ENCODE measurements at places on chromosomes 12 and 14.

GRCh38 chr14:58199726-58200479 is at the start of gene ACTR10:
TSS of gene ACTR10 (plus strand) at chr14:58200149. CDS start at chr14:58200218, 69 bp downstream.
- peak; percentile 85 for DNase-seq

GRCh38 chr12:124923905-124924734 is 9.7 kb upstream of the UBC start:
- DNase-seq, result peak; percentile 70

- no peak for DNase-seq
These were observed 74.9 kb downstream of the ALG10 start for GRCh38 chr12:34097213-34097612.

- no peak for DNase-seq
These were observed 35.8 kb downstream of the MYF5 start for GRCh38 chr12:80752464-80752863.

DNA sequence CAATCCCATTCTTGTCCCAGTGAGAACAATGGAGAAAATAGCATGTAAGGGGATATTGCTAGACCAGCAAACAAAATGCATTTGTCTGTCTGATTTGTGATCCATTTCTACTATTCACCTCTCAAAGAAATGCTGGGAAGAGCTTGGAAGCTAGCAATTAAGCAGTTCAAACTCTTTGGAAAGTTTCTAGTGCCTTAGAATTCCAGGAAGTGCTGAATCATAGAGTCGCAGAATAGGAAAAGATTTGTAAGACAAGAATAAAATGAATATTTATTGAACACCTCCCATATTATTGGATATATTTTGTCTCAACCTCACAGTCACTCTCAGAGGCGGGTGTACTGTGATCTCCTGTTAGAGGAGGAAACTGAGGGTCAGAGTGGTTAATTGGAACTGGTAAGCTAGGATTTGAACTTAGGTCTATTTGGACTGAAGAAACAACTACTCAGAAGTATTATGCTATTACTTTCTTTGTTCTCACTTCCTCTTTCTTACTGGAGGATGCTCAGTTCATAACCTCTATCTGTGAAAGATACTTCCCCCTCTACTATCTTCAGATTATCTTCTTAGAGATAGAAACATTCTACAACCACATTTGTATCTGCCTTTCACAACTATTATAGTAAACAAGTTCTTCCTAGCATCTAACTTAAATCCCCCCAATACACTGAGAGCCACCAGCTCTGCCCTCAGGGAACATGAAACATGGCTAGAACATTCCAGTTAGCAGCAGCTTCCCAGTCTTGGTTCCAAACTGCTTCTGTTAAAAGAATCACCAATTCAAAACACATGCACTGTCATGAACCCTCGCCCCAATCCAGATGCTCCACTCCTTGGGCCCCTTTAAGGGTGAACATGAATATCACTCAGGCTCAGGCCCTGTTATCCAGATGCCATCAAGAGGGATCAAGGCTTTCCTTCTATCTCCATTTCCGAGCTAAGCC is 64.2 kb downstream of the DRAM1 start:
- no peak for DNase-seq

GRCh38 chr14:20652996-20653975 is 11.8 kb upstream of the OR6S1 start:
- peak; percentile 90 for DNase-seq

DNA sequence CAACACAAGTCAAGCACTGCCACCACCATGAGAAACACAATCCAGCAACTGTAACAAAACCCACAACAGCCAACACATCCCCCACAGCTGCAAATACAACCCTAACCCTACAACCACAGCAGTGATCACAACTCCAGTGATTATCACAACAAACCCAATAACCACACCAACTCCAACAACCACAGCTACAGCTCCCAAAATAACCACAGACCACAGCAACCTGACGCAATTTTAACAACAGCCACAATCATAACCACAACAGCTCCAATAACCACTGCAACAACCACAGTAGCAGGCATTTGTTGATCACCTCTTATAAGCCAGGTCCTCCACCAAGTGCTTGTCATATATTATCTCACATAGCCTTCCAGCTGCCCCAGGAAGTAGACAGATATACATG is 42.2 kb upstream of the FAM181A start:
- DNase-seq, result no peak

DNA sequence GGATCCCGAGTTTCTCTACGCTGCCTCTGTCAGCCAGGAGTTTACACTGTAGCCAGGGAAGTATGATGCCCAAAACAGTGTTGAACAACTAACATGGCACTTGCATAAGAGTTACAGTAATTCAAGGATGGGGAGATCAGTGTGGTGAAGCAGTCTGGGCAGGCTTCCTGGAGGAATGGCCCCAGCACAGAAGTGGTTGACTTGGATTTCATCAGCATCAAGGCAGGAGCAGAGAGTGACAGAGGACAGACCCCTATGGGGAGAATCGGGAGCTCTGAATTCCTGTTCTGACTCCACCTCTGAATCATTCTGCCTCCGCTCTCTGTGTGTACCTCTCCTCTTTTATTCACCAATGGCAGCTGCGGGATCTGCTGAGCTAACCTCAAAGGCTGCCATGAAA is 124.5 kb downstream of the KCNA5 start:
- no peak for DNase-seq

GRCh38 chr14:24060984-24061913 is 9.4 kb downstream of the CARMIL3 start:
- DNase-seq, result no peak

- DNase-seq, result peak; percentile 8
These were observed 39.0 kb downstream of the SLCO1B1 start for GRCh38 chr12:21169878-21170472.

- peak; percentile 25 for DNase-seq
These were observed 55.2 kb upstream of the KCNH3 start for GRCh38 chr12:49483619-49484018.

DNA sequence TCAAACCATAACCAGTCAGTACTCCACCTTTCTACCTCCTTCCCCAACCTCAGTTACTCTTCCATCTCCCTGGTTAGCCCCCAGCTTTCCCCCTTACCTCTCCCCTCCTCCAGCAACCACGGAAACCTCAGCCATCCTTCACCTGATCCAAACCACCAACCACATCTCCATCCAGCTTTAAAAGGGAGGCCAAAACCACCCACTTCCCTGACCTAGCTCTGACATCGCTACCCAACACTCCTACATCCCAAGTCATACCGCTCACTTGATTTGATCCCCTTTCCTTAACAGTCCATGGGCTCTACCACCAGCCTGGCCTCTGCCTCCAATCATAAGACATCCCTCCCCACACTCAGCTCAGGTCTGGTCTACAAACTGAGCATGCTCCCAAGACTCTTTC is 1.5 kb downstream of the RAB35 start:
- no peak for DNase-seq

All from mammary epithelial cell (primary cell).